ENCODE measurements at places on chromosomes 7 and 10.

DNA sequence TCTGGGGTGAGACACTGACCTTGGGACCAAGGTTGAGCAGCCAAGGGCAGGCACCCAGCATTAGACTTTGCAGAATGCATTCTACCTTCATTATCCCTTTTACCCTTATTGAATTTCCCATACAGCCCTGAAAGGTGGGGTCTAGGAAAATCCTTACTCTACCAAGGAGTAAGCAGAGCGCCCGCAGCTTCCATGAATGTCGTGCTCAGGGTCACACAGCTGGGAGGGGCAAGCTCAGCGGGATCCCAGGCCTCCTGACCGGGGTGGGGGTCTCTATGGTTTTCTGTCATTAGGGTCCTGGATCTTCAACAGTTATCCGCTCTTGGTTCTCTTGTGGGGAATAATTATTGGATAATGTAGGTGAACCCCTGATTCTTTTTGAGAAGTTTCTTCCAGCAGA, 30.7 kb upstream of the BTBD16 start:
- no peak for DNase-seq

- no peak for DNase-seq
These were observed 3.0 kb upstream of the SKIDA1 start for GRCh38 chr10:21528236-21529031.

- DNase-seq = no peak
These were observed 193.8 kb upstream of the YAE1 start for GRCh38 chr7:39372383-39372782.

DNA sequence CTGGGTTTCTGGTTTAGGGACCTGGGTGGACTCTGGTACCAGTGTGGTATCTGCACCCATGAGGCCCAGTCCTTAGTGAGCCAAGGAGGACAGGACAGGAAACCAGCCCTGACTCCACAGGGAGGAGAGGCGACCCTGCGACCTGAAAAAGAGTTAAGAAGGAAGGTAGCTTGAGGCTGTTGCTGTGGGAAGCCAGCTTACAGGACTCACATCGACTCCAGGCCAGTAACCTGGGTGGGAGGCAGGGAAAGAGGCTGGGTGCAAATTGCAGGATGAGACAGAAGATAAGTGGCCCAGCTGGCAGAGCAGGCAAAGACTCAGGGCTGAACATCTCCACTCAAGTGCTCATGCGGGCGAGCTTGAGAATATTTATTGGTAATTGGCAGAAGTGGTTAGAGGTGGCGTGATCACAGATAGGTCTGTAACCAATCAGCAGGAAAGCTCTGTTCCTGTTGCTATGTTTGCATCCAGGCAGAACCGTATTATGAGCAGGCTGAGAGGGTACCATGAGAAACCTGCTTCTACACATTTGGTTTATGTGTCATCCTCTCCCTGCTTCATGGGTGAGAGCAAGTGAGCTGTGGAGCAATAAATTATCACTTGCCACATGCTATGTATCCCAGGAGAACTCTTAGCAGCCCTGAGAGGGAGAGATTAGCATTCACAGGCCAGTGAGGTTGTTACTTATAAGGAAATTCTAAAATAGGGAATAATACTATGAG, 11.0 kb downstream of the TLL2 start:
- DNase-seq = no peak

DNA sequence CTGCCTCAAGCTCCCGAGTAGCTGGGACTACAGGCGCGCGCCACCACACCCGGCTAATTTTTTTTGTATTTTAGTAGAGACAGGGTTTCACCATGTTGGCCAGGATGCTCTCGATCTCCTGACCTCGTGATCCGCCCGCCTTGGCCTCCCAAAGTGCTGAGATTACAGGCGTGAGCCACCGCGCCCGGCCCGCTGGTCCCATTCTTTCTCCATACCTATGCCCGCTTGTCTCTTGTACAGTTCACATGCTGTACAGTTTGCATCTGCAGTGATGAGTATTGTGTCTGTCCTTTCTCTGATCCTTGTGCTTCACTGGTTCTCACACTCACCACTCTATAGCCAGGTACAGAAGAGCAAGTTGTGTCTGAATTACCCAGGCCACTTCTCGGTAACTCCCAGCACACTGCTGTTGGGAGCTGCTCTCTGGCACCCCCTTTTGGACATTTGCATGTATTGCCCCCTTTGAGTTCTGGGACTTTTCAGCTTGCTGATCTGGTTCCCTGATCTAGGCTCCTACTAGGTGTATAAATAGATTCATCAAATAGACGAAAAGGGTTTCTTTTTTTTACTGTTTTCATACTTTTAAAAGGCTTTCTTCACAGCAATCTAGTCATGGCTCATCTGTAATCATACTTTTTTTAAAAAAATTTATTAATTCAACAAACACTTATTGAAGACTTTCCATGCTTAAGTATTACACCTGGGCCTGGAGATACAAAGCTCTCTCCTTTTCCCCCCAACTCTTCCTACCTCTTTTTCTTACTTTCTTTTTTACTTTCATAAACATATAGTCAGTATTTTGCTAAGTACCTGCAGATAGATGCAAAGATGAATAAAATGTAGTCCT, 53.5 kb downstream of the AOAH start:
- DNase-seq = peak; percentile 3

- no peak for DNase-seq
These were observed 7.5 kb upstream of the ARHGAP22 start for GRCh38 chr10:48612236-48612943.

DNA sequence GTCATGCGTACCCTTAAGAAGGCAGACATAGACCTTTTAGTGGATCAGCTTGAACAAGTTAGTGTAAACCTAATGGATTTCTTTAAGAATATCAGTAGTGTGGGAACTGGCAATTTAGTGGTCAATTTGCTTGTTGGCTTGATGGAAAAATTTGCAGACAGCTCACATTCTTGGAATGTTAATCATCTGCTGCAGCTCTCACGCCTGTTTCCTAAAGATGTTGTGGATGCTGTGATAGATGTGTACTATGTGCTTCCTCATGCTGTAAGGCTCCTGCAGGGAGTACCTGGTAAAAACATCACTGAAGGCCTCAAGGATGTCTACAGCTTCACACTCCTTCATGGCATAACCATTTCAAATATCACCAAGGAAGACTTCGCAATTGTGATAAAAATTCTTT, 103.4 kb downstream of the ABCA13 start:
- no peak for DNase-seq

GRCh38 chr10:109993551-109994330, 14.0 kb upstream of the ADD3 start:
- DNase-seq = no peak

DNA sequence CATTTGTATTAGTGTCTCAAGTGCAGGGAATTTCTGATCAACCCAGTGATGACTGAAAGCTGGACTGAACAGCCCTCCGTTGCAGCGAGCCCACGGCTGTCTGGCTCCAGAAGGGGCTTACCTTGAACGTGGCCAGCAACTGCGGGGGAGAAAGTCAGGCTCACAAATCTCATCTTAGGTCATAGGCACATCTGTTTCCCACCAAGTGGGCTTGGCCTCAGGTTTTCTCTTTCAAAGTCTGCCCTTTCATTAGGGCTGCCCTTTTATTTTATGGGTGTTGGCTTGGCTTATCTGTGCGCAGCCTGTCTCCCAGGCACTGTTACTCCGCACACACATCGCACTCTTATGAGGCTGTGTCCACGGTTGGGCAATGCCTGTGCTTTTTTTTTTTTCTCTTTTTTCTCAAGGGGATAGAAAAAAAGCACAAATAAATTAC, 178.0 kb downstream of the JCAD start:
- DNase-seq = no peak

- DNase-seq = no peak
These were observed 24.6 kb downstream of the DYNC2I1 start for GRCh38 chr7:158880973-158881372.

GRCh38 chr10:43674553-43675210, 26.0 kb upstream of the ZNF32 start:
- no peak for DNase-seq

DNA sequence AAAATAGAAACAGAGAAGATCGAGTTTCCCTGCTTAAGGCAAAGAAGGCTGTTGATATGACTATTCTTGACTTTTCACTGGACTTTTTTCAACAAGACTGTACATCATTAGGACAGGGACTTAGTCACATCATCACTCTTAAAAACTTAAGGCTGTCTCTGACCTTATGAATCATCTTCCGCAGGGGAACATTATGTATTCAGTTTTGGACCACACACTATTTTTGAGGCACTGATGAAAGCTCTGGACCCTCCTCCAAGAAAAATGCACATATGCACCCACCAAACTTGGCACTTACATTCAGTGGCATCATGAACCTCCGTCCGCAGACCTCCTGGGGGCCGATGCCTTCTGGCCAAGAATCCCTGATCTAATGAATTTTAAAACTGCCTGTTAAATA, 96.4 kb downstream of the CALD1 start:
- DNase-seq = no peak

DNA sequence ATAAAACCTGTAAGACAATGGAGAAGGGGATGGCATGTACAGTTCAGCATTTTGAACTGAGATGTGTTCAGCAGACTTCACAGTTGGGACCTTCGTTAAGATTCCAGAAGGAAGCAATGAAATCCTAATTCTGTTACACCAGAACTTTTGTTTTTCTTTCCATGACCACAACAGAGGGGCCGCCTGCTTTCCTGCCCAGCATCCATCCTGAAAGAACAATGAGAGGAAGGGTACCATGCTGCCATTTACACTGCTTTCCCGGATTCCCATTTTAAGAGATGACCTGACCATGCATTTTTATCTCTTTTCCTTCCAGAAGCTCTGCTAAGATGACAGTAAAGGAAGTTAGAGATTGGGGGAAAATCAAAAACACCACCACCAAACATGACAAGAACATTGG, 92.7 kb downstream of the PIP4K2A start:
- no peak for DNase-seq

DNA sequence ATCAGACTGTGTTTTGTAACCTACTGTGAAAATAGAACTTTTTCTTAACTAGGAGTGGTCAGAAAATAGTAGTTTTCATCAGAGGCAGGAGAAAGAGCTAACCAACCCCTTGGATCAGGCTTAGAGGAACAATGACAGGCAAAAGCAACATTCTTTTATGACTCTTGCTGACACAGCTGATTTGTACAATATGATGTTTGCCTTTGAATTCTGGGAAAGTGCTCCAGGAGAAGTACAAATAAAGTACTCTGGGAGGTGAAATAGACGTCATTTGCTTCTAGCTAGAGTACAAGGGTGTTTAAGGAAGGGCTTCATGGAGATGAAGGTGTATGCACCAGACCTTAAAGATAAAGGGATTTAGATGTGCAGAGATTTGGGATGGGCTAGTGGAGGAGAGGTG, 75.1 kb upstream of the KIAA1217 start:
- no peak for DNase-seq

DNA sequence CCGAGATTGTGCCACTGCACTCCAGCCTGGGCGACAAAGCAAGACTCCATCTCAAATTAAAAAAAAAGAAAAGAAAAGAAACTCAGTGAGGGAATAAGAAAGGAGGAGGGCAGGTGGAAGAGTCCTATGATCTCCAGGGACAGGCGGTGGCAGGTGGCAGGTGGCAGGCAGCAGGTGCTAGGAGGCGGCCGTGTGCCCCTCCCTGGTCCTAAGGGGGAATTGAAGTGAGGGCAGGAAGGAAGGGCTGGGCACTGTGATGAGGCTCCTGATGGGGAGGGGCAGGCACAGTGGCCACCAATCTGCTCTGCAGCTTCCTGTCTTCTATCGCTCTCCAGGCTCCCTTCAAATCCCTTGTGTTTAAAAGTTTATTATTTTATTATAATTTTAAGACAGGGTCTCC, 41.2 kb upstream of the UBE3C start:
- DNase-seq = no peak

GRCh38 chr10:108582387-108582786, 1340.9 kb downstream of the XPNPEP1 start:
- no peak for DNase-seq

- DNase-seq = no peak
These were observed 155.7 kb downstream of the EBF3 start for GRCh38 chr10:129808092-129808983.

DNA sequence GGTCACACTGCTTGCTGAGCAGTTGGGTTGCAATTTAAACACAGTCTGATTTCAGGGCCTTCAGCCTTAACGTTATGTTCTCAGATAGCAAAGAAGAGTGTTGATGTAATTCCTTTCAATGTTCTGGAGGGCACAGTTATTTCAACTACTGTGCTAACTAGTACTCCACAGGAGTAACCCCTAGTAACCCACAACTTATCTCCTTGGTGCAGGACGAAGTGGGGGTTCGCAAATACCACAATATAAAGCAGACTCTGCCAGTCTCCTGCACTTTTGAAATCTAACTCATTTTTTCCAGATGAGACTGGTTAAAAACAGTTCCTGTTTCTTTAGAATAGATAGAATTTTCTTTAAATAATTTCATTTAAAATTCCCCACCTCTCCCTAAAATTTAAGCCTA, 47.1 kb upstream of the NCAPG2 start:
- DNase-seq = no peak

- no peak for DNase-seq
These were observed 117.7 kb downstream of the PFKFB3 start for GRCh38 chr10:6320320-6321010.

DNA sequence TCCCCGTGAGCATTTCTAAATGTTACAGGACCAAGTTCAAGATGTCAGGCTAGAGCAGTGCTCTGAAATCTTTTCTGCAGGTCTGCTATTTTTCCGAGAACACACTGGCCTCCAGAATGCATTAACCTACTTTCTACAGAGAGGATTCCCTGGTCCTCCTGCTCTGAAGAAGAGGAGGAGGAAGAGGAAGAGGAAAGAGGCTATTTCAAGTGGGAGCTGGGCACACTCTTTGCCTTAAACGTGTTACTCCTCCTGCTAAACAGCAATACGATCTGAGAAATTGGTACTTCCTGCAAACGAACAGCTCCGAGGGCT, 157.4 kb downstream of the FRMD4A start:
- DNase-seq = no peak

DNA sequence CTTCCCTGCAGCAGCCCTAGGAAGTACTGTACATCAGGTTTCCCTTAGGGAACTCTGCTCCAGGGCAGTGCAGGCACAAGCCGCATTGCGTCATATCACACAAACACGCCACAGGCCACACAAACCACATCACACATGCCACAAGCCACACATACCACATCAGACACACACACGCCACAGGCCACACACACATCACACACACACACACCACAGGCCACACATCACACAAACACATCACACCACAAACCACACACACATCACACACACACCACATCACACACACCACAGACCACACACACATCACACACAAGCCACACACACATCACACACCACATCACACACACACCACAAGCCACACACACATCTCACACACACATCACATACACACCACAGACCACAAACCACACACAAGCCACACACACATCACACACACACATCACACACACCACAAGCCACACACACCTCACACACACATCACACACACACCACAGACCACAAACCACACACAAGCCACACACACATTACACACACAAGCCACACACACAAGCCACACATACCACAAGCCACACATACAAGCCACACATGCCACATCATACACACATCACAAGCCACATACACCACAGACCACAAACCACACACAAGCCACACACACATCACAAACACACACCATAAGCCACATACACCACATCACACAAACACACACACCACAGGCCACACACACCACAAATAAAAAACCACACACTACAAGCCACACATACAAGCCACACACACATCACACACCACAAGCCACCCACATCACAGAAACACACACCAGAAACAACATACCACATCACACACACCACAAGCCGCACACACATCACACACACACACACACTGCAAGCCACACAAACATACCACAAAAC, 53.4 kb downstream of the TMEM209 start:
- no peak for DNase-seq

GRCh38 chr10:124557648-124558338, 96.2 kb downstream of the LHPP start:
- no peak for DNase-seq

- no peak for DNase-seq
These were observed 86.9 kb downstream of the CARD11 start for GRCh38 chr7:2956526-2957368.
